Activated T-cell treated with anti-CD3 and anti-CD28 coated beads for 4 hours (primary cell): ENCODE measurements at places on chromosomes 11 and 22.

- DNase-seq, result no peak
Observed at GRCh38 chr22:29877620-29878019, 5.4 kb upstream of the MTMR3 start.

GRCh38 chr11:129950101-129951091, 52.2 kb downstream of the PRDM10 start:
- DNase-seq, result no peak

- no peak for DNase-seq
Observed at GRCh38 chr22:30876221-30876751, 92.3 kb downstream of the MORC2 start.

DNA sequence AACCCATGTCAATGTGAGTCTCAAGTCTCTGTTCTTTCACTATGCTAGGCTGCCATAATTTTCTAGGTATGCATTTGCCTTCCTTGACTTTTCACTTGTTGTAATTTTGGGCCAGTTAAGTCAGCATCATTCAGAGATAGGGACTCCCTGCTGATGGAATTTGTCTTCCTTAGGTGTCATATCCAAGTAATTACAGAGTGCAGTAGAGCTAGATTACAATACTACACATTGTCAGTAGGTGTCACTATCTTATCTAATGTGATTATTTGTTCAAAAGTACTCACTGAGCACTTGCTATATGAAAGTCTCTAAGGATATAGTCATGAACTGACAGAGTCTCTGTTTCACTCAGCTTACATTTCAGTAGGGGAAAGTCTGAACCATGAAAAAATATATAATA, 25.0 kb upstream of the SYN3 start:
- no peak for DNase-seq

- no peak for DNase-seq
Observed at GRCh38 chr11:112029460-112029859, 4.3 kb downstream of the DLAT start.
